ENCODE measurements at places on chromosomes 12 and 14. TPM values are rescaled to one million over a fixed set of nuclear protein-coding genes. Genes with fewer than 3 reads are reported as not detected.

- peak; percentile 2 for DNase-seq
Measured at GRCh38 chr14:39268393-39268792, 34.7 kb downstream of the MIA2 start.

- no peak for DNase-seq
Measured at GRCh38 chr14:101202627-101203404, 299.3 kb upstream of the RTL1 start.

- peak; percentile 31 for DNase-seq
Measured at GRCh38 chr12:83514372-83514771, 827.7 kb downstream of the TMTC2 start.

GRCh38 chr12:97142737-97143410, 235.8 kb downstream of the NEDD1 start:
- DNase-seq = no peak

DNA sequence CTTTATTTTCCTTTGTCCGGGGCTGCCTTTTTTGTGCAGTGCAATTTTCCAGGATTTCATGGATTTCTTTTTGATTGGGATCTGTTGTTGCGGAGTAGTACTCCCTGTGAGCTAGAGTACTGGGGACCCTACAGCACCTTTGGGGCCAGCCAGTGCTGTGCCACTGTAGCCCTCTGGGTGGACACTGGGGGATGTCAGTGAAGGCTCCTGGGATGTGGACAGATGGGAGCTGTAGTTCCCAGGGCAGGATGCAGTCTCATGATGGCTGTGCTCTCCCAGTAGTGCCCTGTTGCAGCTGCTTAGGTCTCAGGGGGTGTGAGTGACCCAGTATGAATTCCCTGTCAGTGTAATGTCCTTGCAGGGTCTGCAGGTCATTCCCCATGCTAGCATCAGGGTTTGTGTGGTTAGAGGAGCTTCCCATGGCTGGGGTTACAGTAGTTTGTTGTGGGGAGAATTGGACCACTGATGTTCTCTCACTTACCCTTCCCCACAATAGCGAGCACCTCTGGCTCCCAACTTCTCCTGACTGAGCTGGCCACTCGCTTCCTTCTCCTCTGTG, 72.2 kb downstream of the BRMS1L start:
- no peak for DNase-seq

GRCh38 chr14:87567618-87568295, 425.2 kb downstream of the GALC start:
- DNase-seq = no peak

DNA sequence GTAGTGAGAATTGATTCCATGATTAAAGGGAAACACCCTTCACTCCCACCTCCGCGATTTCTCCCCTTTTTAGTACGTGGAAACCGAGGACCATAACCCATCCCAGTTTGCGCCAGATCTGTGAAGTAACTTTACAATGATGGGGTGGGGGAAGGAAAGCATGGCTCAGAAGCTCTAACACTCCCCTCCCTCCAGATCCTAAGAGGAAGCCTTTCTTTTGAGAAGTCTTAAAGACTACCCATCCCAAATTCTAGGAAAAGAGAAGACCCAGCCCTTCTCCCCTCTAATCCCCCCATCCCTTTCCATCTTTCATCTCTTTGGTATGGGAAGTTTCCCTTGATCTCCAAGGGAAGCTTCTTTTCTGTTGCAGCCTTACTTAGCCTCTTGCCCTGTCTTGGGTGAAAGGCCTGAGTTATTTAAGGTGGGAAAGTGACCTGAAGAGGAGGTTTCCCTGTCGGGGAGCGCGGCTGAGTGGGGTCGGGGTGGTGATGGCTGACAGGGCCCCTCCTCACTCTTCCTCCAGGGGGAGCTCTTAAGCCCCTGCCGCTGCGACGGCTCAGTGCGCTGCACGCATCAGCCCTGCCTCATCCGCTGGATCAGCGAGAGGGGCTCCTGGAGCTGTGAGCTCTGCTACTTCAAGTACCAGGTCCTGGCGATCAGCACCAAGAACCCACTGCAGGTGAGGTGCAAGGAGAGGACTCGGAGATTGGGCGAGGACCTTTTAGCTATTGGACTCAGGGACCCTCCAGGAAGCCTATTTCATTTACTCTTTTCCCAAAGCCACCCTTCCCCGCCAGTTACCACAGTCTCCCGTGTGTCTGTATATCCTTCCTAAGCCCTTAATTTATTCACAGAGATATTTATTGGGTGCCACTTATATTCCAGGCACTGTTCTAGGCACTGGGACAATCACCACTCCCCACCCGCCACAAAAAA, 1.8 kb downstream of the MARCHF9 start:
- no peak for DNase-seq

DNA sequence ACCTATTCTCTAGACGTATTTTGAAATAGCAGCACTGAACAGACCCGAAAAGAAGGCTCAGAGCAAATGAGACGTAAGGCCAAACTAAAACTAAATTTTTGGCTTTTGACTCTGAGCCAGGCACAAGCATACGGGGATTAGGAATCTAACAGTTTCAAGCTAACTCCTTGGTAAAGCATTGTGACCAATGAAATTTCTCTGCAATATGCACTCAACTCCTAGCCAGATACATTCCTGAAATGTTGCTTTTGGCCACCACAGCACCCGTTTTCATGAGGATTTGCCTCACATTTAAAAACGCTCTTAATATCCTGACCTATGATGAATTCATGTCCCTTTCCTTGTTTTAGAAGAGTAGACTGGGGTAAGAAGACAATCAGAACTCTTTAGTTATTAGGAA, 53.1 kb upstream of the NPFF start:
- DNase-seq = no peak

GRCh38 chr14:58575956-58576355, 61.8 kb upstream of the DACT1 start:
- DNase-seq = no peak

DNA sequence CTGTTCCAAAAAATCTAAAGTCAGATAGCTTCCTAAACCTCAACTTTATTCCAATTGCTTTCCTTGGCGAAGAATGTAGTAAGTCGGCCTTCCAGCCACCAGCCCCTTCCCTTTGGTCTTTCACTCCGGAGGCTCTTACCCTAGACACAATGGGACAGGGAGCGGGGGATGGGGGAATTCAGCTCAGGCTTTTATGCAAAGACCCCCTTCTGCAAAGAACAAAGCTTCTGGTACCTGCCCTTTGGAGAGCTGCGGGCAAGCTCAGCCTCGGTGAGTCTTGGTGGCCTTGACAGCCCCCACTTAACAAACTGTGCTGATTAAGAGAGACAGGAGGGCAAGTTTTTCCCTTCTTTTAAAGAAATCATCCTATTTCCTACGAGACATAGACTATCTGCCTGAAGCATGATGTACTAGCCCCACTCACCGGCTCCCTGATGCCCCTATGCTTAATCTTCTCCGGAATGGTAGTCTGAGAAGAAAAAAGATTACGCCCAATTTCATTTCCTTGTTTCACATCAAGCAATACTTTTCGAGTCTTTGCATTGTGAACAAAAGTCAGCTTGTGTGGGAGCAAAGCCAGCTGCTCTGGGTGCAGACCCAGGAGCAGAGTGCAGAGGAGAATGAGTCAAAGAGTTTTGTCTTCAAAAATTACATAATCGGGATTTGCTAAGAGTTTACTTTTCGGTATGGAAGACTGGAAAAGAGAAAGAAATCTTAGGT, 1.5 kb upstream of the NANOG start:
- no peak for DNase-seq

DNA sequence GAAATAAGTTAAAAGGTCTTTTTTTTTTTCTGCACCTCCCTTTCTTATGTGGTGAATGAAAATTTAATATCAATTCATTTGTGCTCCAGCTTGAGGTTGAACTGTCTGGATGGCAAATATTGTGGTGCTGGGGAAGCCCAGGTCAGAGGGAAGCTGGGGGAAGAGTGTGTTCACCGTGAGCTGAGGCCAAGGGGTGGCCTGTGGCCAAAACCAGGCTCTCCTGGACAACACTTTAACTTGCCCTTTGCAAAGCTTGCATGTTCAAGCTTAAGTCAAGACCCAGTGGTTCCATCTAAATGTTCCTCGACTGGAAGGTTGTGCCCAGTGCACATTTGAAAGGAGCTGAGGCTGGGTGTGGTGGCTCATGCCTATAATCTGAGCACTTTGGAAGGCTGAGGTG, 28.8 kb downstream of the DRAM1 start:
- DNase-seq = no peak

GRCh38 chr12:88127855-88128254, 14.0 kb downstream of the CEP290 start:
- DNase-seq = no peak

DNA sequence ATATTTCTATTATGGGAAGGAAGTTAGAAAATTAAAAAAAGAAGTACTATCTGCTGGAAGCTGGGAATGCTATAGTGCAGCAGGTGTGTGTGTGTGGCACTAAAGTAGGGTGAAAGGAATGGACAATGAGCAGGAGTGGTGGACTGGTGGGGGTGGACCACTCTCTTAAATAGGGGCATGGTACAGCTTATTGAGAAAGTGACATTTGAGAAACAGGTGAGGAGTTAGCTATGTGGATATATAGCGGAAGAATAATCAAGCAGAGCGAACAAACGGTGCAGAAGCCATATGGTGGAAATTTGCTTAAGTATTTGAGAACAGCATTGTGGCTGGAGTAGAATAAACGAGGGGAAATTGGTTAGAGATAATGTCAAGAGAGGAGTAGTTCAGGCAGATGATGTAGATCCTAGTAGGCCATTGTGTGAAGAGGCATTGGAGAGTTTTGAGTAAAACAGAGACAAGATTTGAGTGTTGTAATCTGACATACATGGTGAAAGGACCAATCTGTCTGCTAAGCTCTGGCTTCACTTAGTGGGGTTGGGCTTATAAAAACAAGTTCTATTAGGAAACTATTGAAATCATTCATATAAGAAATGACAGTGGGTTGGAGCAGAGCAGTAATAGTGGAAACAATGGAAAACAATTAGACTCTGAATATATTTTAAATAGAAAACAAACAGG, 149.2 kb upstream of the SYT10 start:
- no peak for DNase-seq

- DNase-seq = no peak
Measured at GRCh38 chr12:45400991-45401390, 185.1 kb downstream of the ANO6 start.

GRCh38 chr12:7061138-7061537, 620 bp downstream of the C1S start:
- DNase-seq = no peak

- DNase-seq = peak; percentile 89
Measured at GRCh38 chr14:62443796-62444195, 601.5 kb downstream of the KCNH5 start.

DNA sequence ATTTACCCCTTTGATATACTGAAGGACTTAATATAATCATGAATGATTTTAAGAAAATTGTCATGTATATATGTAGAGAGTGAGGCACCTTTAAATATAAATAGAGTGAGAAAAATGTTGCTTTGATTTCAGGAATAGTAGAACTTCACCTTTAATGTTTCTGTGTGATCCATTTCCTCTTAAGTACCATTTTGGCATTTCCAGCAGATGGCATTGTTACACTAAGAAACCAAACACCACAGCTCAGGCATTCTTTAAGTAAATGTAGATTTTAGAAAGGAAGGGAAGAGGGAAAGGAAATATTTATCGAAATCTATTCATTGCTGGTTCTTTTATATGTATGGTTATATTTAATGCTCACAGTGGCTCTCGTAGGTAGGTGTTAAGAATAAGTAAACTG, 556.7 kb upstream of the FBXO33 start:
- DNase-seq = peak; percentile 13

GRCh38 chr12:42530284-42530683, 59.3 kb downstream of the PRICKLE1 start:
- no peak for DNase-seq

- DNase-seq = no peak
Measured at GRCh38 chr14:42523666-42524065, 917.0 kb downstream of the LRFN5 start.

DNA sequence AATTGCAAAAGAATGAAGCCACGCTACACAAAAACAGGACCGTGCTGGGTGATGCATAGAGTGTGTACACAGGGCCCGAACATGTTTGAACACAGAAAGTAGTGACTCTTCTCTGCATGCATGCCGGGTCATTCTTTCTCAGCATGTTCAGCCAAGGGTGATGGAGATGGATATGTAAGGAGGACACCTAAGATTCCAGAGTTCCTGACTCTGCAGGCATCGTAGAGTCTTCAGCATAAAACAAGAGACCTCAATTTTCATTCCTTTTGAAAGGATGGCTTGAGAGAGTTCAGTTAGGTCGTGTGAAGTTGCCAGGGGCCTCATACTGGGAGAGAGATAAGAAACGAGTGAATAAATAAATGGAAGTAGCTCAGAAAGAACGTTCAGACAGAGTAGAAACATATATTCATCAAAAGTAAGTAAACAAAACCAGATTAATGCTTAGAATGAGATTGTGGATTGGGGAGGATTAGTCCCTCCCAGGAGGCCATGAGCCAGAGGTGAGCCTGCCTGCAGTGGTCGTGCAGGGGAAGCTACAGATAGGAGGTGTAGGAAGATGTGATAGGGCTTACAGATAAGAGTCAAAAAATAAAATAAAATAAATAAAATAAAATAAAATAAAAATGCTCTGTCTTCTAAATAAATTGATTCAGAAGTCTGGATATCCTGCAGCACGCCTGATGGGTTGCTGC, 27.6 kb upstream of the SEL1L start:
- no peak for DNase-seq

DNA sequence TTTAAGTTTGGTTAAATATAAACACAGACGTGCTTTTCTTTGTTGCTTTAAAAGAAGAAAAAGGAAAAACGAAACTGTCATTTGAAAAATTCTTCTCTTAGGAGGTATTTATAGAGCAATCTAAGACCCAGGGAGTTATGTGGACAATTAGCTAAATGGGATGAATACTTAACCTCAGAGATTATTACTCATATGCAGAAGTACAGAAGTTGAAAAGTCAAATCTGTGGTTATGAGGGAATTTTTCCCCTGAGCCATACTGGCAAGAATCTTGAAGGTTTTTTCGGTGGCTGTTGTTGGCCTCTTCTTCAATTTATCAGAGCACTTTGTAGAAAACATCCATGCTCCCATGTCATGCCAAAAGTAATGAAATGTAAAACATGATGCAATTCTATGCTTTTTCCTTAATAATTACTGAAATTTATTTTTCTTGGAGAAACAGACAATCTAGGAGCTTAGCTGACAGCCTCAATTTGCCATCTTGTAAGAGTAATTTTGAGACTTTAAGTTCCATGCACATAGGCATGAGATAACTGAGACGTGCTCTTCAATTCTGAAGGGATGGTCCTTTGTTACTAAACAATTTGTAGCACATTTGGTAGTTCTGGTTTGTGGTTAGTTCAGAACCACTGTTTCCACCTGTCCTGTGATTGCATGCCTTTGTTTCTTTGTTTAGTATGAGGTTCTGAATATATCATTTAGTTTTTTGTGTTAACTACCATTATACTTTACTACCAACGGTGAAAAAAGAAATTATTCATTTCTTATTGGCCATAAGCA, 126.6 kb downstream of the BCAT1 start:
- peak; percentile 25 for DNase-seq

GRCh38 chr12:114123108-114123507, 157.0 kb upstream of the RBM19 start:
- no peak for DNase-seq

- DNase-seq = peak; percentile 78
Measured at GRCh38 chr12:49893753-49894750, 9.6 kb downstream of the FAIM2 start.

- DNase-seq = no peak
Measured at GRCh38 chr12:29102741-29103140, 46.3 kb upstream of the FAR2 start.

Gene CLEC4D
- total RNA-seq = not detected

Gene MANSC1
- total RNA-seq = 1.1 TPM

Gene OR10G3
- total RNA-seq = not detected

Gene APOF
- not detected for total RNA-seq

Gene LRRC43
- total RNA-seq = not detected

Gene GZMH
- total RNA-seq = not detected

Gene NXPH4
- 5.8 TPM for total RNA-seq

Gene CELA1
- not detected for total RNA-seq

Gene ATF1
- total RNA-seq = 24.8 TPM

Gene ZNF891
- 0.86 TPM for total RNA-seq

Gene KLRF2
- total RNA-seq = not detected

Gene SIRT4
- total RNA-seq = 1.4 TPM

Gene RFX4
- not detected for total RNA-seq
